ENCODE measurements at places on chromosomes 1 and 21.

GRCh38 chr1:165525708-165526107 is 18.1 kb upstream of the LRRC52 start:
- DNase-seq = no peak

DNA sequence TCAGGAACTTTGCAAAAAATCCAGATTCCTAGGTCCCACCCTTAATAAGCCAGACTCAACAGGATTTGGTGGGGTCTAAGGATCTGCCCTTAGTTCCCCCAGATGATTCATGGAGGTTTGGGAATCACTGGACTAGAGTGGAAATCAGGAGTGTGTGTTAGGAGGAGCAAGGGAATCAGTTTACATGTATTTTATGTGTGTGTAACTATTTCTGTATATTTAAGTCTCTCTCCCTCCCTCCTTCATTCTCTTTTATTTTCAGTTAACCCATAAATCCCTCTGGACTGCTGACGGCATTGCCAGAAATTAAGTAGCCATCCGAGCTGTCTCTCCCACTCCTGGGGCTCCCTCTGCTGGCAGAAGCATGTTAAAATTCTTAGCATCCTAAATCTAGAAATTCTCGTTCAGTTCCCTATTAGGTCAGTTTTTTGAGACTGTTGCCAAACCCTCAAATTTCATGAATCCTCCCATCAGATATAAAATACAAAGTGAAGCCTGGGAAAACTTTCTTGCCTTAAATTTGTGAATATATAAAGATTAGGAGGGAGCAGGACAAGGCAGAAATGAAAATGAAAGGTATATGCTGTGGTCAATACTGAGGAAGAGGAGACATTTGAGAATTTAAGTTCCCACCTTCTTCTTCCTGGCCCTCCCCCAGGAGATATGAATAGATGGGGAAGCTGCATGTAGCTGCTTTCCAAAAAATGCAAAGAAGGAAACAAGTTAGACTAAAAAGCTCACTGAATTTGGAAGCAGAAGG is 11.7 kb upstream of the HSD11B1 start:
- DNase-seq = peak; percentile 47

DNA sequence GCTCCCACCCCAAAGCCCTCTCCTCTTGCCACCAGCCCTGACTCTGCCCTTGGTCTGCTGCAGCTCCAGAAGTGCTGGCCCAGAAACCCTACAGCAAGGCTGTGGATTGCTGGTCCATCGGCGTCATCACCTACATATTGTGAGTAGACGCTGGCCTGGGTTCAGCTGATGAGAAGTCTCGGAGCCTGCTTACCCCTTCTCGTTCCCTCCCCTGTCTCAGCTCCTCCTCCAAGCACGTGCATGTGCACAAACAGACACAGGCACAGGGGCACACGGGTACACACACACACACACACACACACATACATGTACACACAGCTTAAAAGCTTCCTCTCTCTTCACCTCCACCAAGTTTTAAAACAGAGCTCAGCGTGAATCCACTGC is 24.3 kb downstream of the CAMK1G start:
- DNase-seq = no peak

- no peak for DNase-seq
Observed at GRCh38 chr1:180912211-180912800, 391 bp upstream of the KIAA1614 start.

- DNase-seq = no peak
Observed at GRCh38 chr1:33335020-33335419, 14.1 kb upstream of the A3GALT2 start.

- DNase-seq = peak; percentile 6
Observed at GRCh38 chr1:231039161-231040018, 664 bp downstream of the FAM89A start.

DNA sequence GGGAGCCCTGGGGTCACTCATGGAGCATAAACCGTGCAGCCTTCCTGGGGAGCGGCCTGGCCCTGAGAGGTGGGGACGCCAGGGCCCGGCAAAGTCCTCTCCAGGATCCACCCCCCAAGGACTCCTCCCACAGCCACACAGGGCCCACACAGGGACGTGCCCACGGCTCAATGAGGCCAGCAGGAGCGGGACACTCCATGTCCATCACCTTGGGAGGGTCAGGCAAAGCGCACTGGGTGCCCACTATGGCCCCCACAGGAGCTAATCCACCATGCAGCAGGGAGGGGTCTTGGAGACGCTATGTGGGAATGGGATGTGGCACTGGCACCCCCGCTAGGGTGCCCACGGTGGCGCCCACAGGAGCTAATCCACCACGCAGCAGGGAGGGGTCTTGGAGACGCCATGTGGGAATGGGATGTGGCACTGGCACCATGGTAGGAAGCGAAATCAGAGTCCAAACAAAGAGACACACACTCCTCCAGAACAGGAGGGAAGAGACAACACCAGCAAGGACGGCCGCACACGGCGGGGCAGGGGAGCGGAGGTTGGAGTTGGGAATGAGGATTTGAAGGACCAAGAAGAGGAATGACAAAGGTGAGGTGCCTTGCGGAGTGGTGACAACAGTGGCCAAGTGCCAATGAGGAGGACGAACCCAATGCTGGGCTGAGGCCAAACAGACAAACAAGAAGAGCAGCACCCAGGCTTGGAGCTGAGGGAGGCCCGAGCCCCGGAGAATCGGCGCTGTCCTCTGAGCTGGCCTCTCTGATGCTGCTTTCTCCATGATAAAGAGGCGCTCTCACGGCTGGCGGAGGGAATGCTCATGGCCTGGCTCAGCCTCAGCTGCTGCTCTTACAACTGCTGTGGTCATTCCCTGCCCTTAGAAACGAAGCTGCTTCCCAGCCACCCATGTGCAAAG is 18.1 kb upstream of the SLC19A1 start:
- no peak for DNase-seq

DNA sequence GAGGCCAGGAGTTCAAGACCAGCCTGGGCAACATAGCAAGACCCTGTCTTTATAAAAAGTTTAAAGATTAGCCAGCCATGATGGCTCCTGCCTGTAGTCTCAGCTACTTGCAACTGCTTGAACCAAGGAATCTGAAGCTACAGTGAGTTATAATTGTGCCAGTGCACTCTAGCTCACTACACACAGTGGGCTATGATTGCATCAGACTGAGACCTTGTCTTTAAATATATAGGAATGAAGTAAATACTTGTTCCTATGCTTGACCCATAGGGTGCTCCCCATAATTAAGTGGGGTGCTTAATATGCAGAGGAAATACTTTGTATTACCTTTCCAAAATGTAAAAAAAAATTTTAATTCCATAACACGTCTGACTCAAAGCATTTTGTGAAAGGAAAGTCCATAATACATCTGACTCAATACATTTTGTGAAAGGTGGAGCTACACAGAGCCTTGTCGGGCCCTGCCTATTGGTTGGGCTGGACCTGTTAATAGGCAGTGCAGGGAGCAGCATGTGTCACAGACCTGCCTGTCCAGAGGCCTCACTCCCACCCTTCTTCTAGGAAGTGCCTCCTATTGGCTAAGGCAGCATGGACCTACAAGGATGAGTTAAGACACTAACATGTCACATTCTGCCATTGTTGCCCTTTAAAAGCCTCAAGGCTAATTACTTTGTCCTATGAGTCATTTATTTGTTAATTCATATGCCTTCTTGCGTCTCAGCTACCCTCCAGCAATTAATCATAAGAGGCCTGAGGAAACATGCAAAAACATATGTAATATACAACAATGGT is 33.6 kb downstream of the CD58 start:
- DNase-seq = no peak

DNA sequence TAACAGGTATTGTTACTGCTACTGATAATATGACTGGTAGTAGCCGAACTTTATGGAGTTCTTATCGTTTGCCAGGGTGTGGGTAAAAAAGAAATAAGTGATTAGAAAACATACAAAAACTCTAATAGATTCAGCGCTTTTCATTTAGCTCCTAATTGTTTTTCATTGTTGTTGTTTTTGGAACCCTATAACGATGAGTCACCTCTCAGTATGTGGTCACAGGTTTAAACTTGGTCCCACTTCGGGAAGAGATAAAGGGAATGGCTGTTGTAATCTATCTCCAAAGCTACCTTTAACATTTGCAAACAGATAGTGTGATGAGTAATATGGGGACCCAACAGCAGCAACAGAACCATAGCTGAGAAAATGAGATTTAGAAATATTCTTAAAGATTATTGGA is 62.7 kb upstream of the BCL10 start:
- no peak for DNase-seq

DNA sequence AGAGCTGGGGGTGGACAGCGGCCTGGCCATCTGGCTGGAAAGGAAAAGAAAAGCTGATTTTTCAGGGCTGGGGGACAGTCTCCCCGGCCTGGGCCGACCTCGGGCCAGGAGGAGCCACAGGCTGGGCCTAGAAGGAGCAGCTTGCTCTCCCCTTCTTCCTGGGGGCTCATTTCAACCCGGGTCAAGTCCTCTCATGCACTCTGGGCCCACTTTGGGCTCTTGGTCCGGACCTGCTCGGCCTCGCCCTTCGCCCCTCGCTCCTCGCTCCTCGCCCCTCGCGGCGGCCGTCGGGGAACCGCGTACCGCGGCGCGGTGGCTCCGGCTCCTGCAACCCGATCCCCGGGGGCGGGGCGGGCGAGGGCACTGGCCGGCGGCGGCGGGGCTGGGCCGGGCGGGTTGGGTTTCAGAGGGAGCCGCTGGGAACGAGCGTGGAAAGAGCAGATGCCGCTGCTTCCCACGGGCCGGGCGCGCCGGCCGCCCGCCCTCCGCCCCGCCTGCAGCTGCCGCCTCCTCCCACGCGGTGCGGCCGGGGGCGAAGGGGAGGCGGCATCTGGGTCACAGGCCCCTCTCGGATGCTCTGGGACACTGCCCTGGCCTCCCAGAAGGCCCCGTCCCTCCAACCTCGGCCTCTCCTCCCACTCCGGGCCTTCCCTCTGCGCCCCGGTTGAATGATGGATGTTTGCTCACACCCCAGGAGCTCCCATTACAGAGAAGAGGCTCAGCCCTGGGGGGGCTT is 6.6 kb downstream of the HEYL start:
- DNase-seq = no peak

GRCh38 chr1:207747627-207748492 is 4.0 kb upstream of the CD46 start:
- DNase-seq = no peak

DNA sequence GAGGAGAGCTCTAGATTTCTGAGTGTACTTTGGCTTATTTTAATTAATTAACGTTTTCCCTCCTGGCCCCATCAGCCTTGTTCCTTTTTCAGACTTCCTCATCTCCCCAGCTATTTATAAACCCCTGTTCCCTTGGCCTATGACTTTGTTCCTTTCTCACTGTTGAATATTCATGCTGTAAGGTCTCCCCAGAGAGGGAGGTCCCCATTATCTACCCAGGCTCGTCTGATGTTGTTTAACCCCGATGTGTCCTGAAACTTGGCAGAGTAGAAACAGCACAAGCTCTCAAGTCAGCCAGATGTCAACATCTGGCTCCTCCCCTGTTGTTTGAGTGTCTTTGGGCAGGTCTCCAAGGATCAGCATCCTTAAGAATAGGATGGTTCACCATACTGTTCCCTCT is 153.6 kb downstream of the HIVEP3 start:
- no peak for DNase-seq

DNA sequence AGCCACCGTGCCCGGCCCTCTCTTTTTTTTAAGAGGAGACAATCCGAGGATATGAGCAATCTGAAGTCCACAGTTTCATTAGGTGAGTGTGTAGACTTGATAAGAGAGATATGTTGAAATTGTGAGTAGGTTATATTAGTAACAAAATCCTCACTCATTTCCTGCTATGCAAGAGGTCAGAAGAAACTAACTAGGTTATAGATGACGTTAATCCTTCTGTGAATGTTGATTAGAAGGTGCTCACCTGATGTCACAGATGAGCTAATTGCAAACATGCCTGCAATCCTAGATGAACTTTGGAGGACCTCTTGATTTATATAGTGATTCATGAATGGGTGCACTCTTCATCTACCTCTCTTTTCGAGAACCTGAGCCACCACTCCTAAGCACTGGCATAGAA is 29.3 kb downstream of the NTMT2 start:
- no peak for DNase-seq

DNA sequence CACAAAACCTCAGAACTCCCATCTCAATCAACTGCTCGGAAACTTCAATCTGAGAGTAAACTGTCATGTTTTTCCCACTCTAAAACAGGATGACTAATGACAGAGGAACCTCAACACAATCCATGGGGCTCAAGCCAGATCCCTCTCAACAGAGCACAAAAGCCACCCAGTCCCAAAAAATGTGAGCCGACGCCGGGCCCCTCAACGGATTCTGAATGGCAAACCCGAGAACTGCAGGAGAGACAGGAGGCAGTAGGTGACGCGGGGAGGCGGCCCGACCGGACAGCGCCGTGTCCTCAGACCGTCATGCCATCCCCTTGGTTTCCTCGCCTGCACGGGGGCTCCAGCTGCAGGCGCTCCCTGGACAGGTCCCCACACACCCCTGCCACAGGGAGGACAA is 53.4 kb downstream of the SSBP3 start:
- DNase-seq = no peak

DNA sequence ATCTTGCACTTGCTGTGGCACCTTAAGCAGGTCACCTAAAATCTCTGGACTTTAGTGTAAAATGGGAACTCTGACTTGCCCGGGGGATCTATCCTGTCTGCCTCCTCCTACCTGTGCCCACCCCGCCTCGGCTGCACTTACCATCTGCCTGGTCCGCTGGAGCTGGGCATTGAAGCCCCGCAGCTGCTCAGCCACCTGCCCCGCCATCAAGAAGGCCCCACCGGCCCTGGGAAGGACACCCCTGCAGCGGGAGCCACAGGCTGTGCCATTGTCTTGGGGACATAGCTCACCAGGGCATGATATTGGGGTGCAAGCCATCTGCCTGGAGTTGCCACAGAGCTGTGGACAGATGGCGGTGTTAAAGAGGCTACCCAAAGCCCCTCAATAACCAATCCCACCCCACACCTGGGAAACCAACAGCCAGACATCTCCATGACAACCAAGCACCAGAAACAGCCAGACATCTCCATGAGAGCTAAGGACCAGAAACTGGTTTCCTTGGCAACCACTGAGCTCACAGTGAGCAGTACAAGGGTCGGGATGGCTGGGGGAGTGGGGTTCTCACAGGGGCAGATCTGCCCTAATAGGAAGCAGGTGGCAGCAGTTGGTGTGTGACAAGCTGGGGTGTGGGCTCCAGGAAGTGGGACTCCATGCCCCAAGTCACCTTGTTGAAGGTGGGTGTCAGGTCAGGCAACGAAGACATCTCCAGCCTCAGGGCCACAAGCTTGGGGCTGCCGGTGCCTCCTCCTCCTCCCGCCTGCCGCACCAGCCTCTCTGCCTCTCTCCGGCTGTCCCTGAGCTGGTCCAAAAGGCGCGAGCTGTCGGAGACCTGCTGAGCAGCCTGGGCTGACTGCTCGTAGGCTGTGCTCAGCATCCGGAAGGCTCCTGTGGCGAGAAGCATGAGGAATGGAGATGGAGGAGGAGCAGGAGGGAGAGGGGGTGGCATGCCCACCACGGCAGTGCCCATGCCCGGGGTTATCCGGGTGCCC is 29.1 kb downstream of the LAMB3 start:
- no peak for DNase-seq

Data from activated T-helper 1 cell treated with anti-CD3 and anti-CD28 coated beads, Interleukin-2, amount 50 U/mL, for 16 hours (primary cell).